ENCODE measurements at places on chromosomes 12 and 14.

DNA sequence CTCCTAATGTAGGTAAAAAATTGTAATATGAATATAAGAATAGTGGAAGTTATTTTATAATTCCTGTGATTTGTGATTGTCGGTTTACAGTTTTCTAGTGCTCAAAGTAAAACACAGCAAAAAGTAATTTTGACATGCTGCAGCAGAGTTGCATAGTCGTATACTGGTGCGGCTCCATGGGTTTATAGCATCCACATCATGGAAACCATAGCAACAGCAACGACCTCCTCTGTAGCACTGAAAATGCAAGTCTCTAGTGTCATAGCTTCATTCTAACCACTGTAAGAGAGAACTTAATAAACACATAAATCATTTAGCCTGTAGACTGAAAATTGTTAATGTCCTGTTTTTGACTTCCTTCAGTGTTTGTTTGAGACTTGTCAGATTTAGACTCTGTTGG, 574.3 kb downstream of the KCNH5 start:
- no peak for DNase-seq

- no peak for DNase-seq
Measured at GRCh38 chr12:77842430-77842829, 11.7 kb downstream of the NAV3 start.

DNA sequence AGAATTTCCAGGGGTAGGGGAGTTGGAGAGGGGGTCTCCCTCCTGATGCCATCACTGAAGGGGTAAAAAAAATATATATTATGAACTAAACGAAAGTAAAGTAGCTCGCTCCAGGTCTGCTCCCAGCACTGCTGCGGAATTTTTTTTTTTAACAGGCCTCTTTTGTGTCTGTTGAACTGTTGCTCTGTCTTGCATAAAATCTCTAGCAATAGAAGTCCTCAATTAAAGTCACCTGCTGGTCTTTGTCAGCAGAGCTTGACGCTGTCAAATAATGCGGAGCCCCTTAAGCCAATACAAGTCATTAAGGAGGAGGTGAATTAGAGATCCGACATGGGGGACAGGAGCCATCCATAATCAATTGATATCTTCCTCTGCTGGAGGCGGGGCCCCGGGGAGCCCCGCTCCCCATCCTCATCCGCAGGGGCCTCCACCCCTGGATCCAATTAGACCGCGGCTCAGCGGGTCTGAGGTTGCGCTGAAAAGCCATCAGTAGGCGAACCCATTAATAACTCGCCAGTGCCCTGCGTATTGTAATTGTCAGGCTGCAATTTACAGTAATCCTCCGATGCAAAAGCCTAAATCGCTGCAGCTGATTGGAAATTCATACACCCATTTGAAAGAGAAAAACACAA, 85.6 kb downstream of the DICER1 start:
- DNase-seq, result no peak

GRCh38 chr12:22169376-22169775, 123.4 kb downstream of the CMAS start:
- DNase-seq, result no peak

DNA sequence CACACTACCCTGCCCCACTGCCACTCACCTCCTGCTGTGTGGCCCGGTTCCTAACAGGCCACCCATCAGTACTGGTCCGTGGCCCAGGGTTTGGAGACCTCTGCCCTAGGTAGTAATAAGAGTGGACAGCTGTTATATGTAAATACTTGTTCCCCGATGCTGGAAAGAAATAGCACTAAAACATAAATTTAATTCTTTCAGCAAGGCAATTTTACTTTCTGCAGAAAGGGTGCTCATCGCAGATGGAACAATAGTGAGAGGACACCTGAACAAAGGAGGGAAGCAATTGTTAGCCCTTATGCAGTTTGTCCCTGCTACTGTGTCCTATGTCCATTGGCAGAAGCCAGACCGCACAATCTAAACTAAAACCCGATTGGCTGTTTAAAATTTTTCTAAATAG, 5.9 kb upstream of the CYP46A1 start:
- DNase-seq, result no peak

- DNase-seq, result no peak
Measured at GRCh38 chr12:99079811-99080210, 434.7 kb downstream of the APAF1 start.

- peak; percentile 13 for DNase-seq
Measured at GRCh38 chr12:4910502-4911315, 1.0 kb downstream of the KCNA1 start.

DNA sequence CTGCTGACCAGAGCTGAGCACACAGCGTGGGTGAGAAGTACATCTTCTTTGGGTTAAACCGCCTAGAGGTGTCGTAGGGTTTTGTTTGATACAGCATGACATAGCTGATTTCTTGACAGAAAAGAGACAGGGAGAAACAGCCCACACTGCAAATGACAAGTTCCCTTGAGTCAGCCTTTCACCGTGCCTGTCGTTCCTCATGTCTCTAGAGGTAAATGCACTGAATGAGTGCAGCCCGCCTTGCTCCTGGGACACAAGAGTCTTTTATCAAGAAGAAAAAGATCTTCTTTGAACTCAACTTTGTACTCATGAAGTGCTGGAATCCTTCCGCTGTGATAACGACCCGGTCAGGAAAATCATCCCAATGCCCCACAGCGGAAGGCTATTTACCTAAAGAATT, 77.6 kb downstream of the TMEM132D start:
- no peak for DNase-seq

DNA sequence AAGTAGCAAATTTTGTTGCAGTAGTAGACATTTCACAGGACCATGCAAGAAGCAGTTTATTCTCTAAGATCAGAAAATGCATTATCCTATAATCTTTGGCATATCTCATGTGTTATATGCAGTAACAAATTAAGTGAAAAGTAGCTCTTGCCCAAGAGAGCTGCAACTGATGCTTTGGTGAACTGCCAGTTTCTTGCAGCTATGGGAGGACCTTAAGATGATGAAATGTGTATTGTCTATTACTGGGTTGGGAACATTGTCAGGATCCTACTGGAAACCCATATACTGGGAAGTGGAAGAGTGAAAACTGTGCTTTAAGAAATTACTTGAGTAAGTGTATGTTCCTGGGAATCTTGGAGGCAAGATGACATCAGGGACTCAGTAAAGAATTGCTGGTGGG, 238.8 kb downstream of the DACT1 start:
- DNase-seq, result no peak

GRCh38 chr12:27652174-27652763, 44.0 kb upstream of the REP15 start:
- DNase-seq, result peak; percentile 34

DNA sequence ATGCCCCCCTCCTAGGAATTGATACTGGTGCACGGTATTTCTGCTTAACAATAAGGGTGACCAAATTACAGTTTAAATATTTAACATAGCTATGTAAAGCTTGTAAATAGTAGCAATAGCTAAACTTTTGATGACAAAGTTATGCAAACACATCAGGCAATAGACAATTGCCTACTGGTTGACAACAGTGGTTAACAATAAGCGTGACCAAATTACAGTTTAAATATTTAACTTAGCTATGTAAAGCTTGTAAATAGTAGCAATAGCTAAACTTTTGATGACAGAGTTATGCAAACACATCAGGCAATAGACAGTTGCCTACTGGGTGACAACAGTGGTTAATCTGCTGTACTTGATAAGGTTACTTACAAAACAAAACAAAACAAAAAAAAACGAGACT, 886.5 kb upstream of the FLRT2 start:
- DNase-seq, result no peak

DNA sequence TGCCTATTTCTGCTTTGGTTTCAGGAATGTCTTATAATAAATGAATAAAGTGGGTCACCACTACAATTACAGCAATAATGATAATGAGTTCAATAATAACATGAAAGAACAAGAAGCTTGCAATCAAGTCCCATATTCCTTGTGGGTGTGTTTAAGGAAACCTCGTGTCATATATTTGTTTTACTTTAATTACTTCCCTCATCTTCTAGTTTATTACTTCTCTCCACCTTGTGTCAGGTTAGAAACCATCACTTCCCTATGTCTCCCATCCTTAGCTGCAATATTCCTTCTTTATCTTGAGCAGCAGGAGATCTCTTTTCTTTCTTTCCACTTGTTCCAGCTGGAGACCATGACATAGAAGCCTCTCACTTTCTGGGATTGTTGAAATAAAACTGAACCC, 384.0 kb upstream of the TMEM132C start:
- no peak for DNase-seq

- DNase-seq, result no peak
Measured at GRCh38 chr12:57160040-57160439, 12.6 kb upstream of the LRP1-AS start.

GRCh38 chr12:47377414-47378221, 297.9 kb upstream of the AMIGO2 start:
- DNase-seq, result no peak

DNA sequence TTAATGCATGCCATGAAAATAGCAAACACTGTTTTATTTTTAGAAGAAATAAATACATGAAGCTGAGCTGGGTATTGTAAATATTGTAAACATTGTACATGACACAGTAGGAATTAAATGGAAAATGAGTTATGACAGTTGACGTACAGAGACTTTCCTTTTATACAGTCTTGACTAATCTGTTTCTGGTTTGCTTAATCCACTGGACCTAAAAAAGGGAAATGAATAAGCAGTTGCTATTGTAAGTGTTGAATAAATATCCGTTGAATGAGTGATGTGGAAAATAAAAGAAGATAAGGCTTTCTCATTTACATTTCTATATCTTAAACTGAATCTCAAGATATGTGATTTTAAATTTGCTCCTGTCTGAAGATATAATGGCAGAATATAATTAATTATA, 15.0 kb downstream of the PMCH start:
- DNase-seq, result no peak

DNA sequence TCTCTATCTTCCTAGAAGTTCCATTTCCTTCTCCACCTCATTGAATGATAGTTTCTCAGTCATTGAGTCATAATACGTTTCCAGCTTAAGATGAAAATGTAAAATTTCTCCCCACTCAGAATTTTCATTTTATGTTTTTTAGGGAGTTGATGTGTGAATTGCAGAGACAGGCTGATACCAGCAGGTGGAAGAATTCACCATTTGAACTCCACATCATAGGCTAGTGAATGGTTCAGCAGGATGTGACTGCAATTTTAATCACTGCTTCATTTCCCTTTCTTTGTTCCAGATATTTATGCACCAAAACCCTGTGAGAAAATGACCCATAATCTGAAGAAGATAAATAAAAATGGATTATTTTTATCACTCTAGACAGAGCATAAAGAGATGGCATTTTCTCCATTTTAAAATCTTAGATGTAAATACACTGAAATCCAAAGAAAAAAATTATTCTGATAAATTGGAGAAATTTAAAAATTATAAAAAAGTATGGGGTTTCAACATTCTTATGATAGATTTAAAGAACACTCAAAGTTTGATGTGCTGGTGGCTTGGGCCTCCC, 10.6 kb upstream of the PYGL start:
- no peak for DNase-seq

GRCh38 chr14:85534458-85535293, 4.7 kb downstream of the FLRT2 start:
- no peak for DNase-seq

- DNase-seq, result no peak
Measured at GRCh38 chr14:91624757-91625156, 107.1 kb downstream of the CATSPERB start.

GRCh38 chr12:738712-739111, 13.7 kb upstream of the WNK1 start:
- no peak for DNase-seq

- no peak for DNase-seq
Measured at GRCh38 chr14:56860441-56860840, 50.2 kb upstream of the OTX2 start.

DNA sequence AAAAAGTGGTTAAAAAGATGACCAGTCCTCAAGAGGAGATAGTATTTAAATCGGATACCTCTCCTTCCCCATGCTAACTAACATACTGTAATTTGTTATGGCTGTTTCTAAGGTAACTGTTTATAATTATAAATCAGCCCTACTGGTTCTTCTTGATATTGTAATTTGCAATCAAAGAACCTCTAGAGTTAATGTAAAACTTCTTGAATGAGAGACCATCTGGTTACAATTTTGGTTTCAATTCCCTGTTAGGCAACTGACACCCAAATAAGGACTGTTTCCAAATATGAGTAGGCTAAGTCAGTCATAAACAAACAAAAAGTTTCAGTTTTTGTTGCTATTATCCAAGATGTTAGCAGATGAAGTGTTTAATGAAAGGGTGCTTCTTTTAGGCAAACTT, 120.2 kb upstream of the DNM1L start:
- DNase-seq, result no peak

GRCh38 chr12:126742241-126742641, 1524.7 kb upstream of the TMEM132C start:
- no peak for DNase-seq

DNA sequence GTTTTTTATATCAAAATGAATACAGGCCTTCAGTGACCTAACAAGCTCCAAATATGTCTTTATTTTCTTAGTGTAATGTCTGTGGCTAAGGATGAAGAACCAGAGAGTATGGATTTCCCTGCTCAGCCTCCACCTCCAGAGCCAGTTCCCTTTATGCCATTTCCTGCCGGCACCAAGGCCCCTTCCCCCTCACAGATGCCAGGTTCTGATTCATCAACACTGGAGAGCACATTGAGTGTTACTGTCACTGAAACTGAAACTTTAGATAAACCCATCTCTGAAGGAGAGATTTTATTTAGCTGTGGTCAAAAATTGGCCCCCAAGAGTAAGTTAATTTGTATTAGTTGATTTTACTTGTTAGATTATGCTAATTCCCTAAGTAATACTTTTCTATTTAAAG, 61.0 kb downstream of the KIAA0586 start:
- DNase-seq, result no peak

- no peak for DNase-seq
Measured at GRCh38 chr12:71478270-71478669, 38.7 kb downstream of the LGR5 start.

DNA sequence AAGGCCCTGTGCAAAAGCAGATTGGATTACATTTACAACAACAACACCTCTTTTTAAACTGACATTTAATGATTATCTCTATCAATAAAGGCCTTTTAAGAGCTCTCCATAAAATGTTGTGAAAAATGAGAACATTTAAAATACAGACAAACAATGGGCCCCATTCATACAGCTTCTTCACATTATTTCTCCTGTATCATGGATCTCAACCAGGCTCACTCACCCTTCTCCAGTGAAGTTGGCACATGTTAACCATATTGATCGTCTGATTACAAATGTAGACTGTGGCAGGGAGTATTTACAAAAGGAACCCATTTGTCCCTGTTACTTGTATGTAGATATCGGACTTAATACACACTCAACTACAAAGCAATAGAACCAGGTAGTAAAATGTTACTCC, 220.2 kb upstream of the BTG1 start:
- no peak for DNase-seq

DNA sequence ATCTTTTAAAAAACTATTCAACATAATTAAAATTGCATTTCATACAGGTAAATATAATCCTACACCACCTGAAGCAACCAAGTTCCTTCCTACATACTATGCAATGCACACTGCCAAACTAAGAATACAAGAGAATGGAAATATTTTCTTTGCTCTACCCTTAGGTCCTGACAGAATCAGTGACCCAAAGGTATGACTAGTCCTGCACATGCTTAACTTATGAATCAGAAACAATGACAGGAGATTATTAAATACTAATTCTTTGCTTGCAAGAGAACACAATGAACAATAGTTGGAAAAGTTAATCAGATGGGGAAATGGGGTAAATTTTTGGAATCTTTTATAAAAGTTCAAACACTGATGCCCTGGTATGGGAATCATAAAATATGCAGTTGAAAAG, 220.1 kb downstream of the SOX5 start:
- no peak for DNase-seq

- no peak for DNase-seq
Measured at GRCh38 chr12:49689785-49690184, 17.4 kb downstream of the FMNL3 start.
